ENCODE measurements at places on chromosomes 12 and 14. TPM values are rescaled to one million over a fixed set of nuclear protein-coding genes. Genes with fewer than 3 reads are reported as not detected.
A peak's percentile ranks its signal among the peaks of the same experiment; 100 is the strongest.

DNA sequence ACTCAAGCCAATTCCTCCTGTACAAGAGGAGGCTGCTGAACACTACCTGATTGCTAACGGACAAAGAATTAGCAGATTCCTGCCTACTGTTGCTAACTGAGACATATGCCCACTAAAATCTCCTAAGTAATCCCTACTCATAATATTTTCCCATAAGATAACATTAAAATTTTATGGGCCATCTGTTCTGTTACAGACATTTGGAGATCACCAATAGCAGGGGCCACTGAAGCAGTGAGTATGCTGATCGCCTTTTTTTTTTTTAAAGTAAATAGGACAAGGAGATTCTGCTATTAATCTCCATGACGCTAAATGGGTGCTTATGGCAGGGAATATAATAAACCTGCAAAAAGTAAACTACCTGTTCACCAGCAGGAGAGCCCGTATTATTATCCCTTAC is 292.9 kb downstream of the MED13L start:
- no peak for DNase-seq

- DNase-seq: no peak
These were observed 778 bp downstream of the SLC8B1 start for GRCh38 chr12:113333877-113334785.

DNA sequence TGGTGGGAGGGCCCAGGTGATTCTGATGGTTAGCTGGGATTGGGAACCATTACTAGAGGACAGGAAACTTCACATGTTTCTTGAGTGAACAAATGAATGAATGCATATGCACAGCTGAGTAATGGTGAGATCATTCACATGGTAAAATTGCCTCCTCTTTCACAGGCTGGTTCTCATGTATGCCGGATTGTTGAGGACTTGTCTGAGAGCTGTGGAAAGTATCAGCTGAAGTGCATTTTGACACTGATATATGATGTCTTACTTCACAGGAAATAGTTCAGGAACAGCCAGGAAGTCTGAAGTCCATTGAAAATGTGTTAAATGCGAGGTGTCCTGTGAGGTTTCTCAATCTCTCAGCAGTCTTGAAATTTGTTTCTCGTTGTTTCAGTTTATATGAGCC is 77.6 kb upstream of the DACT1 start:
- DNase-seq: peak; percentile 64

The PROX2 gene
- not detected for total RNA-seq
